ENCODE measurements at places on chromosomes 1 and 21. TPM values are rescaled to one million over a fixed set of nuclear protein-coding genes. Genes with fewer than 3 reads are reported as not detected.

Gene SERTAD4
- 0.07 TPM for total RNA-seq

Gene TBX15
- total RNA-seq = not detected

Gene AMY1A
- total RNA-seq = not detected

Gene SLAMF9
- total RNA-seq = not detected

Gene ANKRD34A
- 1.1 TPM for total RNA-seq

Gene LCE1F
- not detected for total RNA-seq

Gene SELL
- total RNA-seq = 4.1 TPM

Gene COG2
- 28.6 TPM for total RNA-seq

DNA sequence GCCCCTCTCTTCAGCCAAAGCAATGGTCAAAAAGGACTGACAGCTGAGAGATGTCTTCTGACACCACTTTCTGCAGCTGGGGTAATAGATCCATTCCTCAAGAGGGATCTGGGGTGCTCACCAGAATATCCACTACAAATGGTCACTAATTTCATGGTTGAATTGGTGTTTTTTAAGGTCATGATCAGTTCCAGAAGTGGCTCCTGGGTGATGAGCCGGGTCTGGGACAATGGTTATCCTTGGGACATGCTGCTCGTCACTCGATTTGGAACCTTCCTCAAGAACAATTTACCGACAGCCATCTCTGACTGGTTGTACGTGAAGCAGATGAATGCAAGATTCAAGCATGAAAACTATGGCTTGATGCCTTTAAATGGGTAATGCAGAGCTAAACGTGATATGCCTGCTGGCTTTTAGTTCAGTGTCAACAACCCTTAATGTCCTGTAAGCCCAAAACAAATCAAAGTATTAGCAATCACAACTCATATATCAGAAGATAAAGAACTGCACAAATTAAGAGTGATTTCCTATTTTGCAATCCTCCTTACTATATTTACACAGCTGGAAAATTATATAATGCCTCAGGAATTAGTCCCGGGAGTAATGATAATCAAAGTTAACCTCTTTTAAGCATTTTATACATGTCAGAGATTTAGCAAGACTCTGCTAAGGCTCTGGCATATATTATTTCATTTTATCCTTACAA is 20.1 kb downstream of the FMO3 start:
- no peak for DNase-seq
- no peak overlapping the region for H3K4me3 ChIP-seq
- no peaks in the 10 kb centered on the region for H3K36me3 ChIP-seq
- H3K27ac ChIP-seq = no peak overlapping the region

DNA sequence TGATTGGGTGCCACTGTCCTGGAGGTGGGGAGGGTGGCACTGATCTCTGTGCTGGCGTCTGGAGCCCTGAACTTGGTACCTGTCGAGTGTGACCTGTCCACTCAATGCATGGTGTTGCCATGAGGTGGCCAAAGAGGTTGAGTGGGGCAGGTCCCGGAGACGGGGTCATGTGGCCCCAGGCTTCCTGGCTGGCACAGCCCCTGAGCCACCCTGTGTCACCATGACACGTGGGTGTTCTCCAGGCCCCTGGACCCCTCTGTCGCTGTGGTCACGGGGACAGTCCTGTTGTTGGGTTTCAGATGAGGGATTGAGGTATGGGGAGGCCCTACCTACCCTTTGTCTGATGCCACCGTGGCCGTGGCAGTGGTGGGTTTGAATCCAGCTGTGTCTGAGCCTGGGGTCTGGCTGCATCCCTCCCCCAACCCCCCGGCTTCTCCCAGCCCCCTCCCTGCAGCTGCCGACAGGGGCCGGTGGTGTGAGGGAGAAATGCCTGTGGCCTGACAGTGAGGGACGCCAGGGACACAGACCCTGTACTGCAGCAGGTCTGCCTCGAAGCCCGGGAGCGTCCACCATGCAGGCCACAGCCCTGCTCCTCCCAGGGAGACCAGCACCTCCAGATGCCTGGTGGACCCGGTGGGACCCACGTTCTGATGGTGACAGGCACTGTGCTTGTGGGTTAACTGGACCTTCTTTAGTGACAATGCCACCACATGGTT is 12.0 kb downstream of the TRPM2 start:
- no peaks in the 10 kb centered on the region for H3K27me3 ChIP-seq
- H3K27ac ChIP-seq = no peak overlapping the region
- no peak overlapping the region for H3K4me3 ChIP-seq
- DNase-seq = no peak
- no peaks in the 10 kb centered on the region for H3K36me3 ChIP-seq

- no peak overlapping the region for H3K4me3 ChIP-seq
- H3K27ac ChIP-seq = no peak overlapping the region
- no peak for DNase-seq
- H3K4me1 ChIP-seq = no peaks in the 10 kb centered on the region
- no peaks in the 10 kb centered on the region for H3K27me3 ChIP-seq
- H3K36me3 ChIP-seq = no peaks in the 10 kb centered on the region
These were observed 166.8 kb downstream of the ZNF281 start for GRCh38 chr1:200243042-200243437.

GRCh38 chr1:155307247-155307740 is 1.4 kb upstream of the FDPS start:
- DNase-seq = no peak
- peak overlapping the region; percentile 82 for H3K4me3 ChIP-seq
- peak overlapping the region; percentile 88 for H3K27ac ChIP-seq
- peaks cover 8% of the 10 kb centered on the region for H3K4me1 ChIP-seq
- H3K36me3 ChIP-seq = peaks cover 7% of the 10 kb centered on the region
- no peaks in the 10 kb centered on the region for H3K27me3 ChIP-seq

DNA sequence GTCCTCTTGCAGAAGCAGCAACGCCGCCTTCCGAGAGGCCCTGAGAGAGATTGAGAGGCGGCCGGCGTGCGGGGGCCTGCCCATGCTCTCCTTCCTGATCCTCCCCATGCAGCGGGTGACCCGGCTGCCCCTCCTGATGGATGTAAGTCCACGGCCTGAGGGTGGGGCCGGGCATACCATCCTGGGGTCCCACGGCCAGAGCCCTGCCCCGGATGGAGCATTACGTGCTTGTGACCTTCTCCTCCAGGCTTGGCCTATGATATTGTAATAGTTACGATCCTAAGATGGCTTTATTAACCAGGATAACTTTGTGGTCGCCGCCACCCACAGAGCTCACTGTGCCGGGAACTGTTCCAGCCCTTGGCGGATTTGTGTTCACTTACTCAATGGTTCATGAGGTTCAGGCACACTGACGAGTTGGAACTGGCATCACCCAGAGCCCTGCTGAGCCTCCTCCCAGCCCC is 18.9 kb downstream of the ARHGEF16 start:
- H3K36me3 ChIP-seq = 0 out of 2 replicates have a peak, but pooled peaks cover 3% of the 10 kb centered on the region
- no peak overlapping the region for H3K27ac ChIP-seq
- H3K27me3 ChIP-seq = no peaks in the 10 kb centered on the region
- no peak overlapping the region for H3K4me3 ChIP-seq
- peaks cover 12% of the 10 kb centered on the region for H3K4me1 ChIP-seq

DNA sequence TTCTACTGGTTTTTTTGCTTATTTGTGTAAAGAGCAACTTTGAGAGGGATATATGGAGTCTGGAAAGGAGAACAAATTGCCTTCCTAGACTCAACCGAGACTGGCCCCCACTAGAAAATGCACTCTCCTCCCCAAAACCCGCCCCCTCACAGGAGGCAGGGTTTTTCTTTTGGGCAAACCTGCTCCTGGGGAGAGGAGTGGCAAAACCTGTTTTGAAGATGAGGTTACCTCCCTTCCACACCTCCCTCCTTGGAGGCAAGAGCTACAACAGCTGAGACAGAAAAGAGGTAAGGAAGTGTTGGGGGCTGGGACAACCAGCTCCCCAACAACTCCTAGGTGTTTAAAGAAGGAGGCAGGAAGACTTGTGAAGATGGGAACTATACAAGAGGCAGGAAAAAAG is at the start of gene BNIPL:
Gene BNIPL (plus strand): TSS at position 231 of the 400 bp plus-strand sequence. CDS start 140 bp downstream, at position 371.
- H3K27ac ChIP-seq = no peak within 1 kb of the TSS
- no peak within 1 kb of the TSS for H3K4me3 ChIP-seq
- H3K36me3 ChIP-seq = peaks cover 5% of the 10 kb centered on the region
- no peaks in the 10 kb centered on the region for H3K27me3 ChIP-seq
- DNase-seq = no peak

GRCh38 chr1:165423136-165423535 is 21.8 kb downstream of the RXRG start:
- H3K27me3 ChIP-seq = peaks cover 50% of the 10 kb centered on the region
- no peak overlapping the region for H3K27ac ChIP-seq
- no peak overlapping the region for H3K4me3 ChIP-seq

DNA sequence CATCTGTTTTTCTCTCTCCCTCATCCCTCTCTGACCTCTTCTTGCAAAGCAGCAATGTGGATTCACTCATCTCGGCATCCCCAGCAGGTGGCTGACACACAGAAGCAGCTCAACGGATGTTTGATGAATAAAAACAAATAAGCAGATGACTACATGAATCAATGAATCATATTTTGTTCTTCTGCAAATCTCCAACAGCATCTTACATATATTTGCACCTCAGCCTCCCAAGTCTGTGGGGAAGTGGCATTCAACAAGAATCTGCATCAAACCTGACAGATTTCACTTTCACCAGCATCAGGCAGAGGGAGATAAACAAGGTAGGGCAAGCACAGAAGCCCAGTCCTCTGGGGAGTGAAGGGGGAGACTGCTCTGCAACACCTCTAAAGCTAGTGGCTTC is 34.0 kb downstream of the CAPN8 start:
- H3K27ac ChIP-seq = no peak overlapping the region
- no peaks in the 10 kb centered on the region for H3K36me3 ChIP-seq
- no peak overlapping the region for H3K4me3 ChIP-seq
- no peaks in the 10 kb centered on the region for H3K27me3 ChIP-seq
- no peak for DNase-seq

- no peaks in the 10 kb centered on the region for H3K36me3 ChIP-seq
- no peaks in the 10 kb centered on the region for H3K27me3 ChIP-seq
- H3K4me3 ChIP-seq = no peak overlapping the region
These were observed 19.1 kb upstream of the MRPS6 start for GRCh38 chr21:34054259-34054658.

- H3K4me3 ChIP-seq = no peak overlapping the region
These were observed 353.5 kb upstream of the B3GALT2 start for GRCh38 chr1:193539731-193540459.

- no peaks in the 10 kb centered on the region for H3K27me3 ChIP-seq
- no peak overlapping the region for H3K27ac ChIP-seq
- H3K4me3 ChIP-seq = no peak overlapping the region
- DNase-seq = no peak
These were observed 195.8 kb upstream of the NRIP1 start for GRCh38 chr21:15260604-15261003.

GRCh38 chr1:16006010-16006409 is 2.0 kb downstream of the SRARP start:
- no peaks in the 10 kb centered on the region for H3K4me1 ChIP-seq
- DNase-seq = no peak
- no peak overlapping the region for H3K27ac ChIP-seq
- H3K36me3 ChIP-seq = no peaks in the 10 kb centered on the region
- no peaks in the 10 kb centered on the region for H3K27me3 ChIP-seq

DNA sequence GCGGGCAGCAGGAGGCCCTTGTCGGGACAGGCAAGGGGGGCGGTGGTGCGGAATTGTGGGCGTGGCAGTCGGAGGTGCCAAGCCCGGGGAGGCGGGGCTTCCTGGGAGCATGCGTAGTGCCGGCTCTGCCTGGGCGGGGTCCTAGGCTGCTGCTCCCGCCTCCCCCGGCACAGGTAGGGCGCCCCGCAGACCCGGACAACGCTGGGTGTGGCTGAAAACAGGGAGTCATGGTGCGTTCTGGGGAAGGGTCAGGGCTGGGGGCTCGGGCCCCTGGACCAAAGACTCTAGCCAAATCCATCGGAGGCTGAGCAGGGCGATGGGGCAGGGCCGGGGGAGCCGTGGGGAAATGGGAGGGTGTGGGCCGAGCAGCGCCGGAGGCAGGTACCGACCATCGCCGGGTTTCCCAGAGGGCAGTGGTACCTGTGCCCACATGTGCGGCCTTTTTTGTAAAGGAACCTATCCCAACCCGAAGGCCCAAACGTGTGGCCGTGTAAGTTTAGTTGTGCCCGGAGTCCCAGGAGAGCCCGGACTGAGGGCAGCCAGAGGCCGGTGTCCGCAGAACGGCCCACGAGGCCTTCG is 231.9 kb downstream of the SDCCAG8 start:
- DNase-seq = peak; percentile 33
- H3K27ac ChIP-seq = peak overlapping the region; percentile 27
- peak overlapping the region; percentile 64 for H3K4me3 ChIP-seq
- H3K4me1 ChIP-seq = no peaks in the 10 kb centered on the region
- H3K36me3 ChIP-seq = peaks cover 2% of the 10 kb centered on the region
- no peaks in the 10 kb centered on the region for H3K27me3 ChIP-seq
